ENCODE measurements at places on chromosomes 1 and 21.

DNA sequence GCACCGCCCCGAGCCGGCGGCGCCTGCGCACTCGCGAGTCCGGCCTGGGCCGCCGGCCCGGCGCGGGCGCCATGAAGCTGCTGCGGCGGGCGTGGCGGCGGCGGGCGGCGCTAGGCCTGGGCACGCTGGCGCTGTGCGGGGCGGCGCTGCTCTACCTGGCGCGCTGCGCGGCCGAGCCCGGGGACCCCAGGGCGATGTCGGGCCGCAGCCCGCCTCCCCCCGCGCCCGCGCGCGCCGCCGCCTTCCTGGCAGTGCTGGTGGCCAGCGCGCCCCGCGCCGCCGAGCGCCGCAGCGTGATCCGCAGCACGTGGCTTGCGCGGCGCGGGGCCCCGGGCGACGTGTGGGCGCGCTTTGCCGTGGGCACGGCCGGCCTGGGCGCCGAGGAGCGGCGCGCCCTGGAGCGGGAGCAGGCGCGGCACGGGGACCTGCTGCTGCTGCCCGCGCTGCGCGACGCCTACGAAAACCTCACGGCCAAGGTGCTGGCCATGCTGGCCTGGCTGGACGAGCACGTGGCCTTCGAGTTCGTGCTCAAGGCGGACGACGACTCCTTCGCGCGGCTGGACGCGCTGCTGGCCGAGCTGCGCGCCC, at the start of gene B3GALT6:
B3GALT6 (plus strand) TSS at position 30 of the 588 bp plus-strand sequence; CDS start at position 72, 42 bp downstream.
- DNase-seq = no peak

GRCh38 chr1:16119926-16120325, 35.9 kb downstream of the EPHA2 start:
- no peak for DNase-seq

DNA sequence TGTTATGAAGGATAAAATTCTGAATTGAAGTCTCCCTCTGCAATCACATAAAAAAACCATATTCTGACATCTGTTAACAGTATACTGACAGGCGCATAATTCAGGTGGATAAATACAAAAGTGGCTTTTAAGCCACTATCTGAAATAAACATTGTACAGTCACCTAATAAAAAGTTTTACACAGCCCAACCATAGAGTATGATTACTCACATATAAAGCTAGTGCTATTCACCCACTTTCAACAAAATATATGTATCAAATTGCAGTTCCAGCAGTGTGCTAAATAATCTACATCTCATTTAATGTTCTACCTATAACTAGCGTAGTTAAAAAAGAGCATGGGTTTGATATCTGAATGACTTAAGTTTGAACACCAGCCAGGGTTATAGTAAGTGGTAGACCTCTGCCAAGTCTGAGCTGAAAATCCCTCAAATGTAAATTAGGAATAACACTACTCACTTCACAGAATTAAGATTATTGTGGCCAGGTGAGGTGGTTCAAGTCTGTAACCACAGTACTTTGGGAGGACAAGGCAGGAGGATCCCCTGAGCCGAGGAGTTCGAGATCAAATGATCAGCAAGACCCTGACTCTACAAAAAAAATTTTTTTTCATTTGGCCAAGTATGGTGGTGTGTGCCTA, 3.9 kb downstream of the EGLN1 start:
- DNase-seq = no peak

GRCh38 chr1:221449801-221450470, 292.0 kb downstream of the DUSP10 start:
- no peak for DNase-seq

DNA sequence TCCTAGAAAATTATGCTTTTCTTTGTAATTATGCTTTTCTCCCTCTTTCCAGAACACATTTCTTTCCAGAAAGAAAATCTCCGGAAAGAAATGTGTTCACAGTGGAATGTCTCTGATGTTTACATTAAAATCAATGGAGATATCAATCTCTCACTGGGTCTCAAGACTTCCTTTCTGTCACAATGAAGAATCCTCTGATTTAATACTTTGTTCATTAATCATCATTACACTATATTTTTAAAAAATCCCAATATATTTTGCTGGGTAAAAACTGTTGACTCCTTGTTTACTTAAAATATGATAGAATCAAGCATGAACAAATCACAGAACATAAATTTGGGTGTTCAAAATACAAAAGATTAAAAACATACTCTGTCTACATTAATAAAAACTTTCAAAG, 26.3 kb upstream of the TGFBR3 start:
- no peak for DNase-seq

- no peak for DNase-seq
Observed at GRCh38 chr1:112982853-112983536, 27.0 kb upstream of the SLC16A1 start.

Measured in AML-193 (cell line).